H7 (cell line): ENCODE measurements at places on chromosomes 5 and 9. TPM values are rescaled to one million over a fixed set of nuclear protein-coding genes. Genes with fewer than 3 reads are reported as not detected.

Gene TSSK1B
- total RNA-seq = not detected in 2 replicates

Gene SPINK7
- total RNA-seq = not detected in 2 replicates

Gene HRH2
- 5.5 and 5.8 TPM in 2 replicates for total RNA-seq

Gene CCL27
- 0.10 and 0.41 TPM in 2 replicates for total RNA-seq

Gene SPATA31A3
- total RNA-seq = 0.22 TPM in 1 of 2 replicates, not detected in the other

Gene SSNA1
- total RNA-seq = 109 and 143 TPM in 2 replicates

Gene SH3RF2
- 0.89 and 1.7 TPM in 2 replicates for total RNA-seq

Gene BOD1
- 140 and 168 TPM in 2 replicates for total RNA-seq

Gene CARD6
- total RNA-seq = 0.22 and 0.35 TPM in 2 replicates

Gene IL9
- total RNA-seq = not detected in 2 replicates

DNA sequence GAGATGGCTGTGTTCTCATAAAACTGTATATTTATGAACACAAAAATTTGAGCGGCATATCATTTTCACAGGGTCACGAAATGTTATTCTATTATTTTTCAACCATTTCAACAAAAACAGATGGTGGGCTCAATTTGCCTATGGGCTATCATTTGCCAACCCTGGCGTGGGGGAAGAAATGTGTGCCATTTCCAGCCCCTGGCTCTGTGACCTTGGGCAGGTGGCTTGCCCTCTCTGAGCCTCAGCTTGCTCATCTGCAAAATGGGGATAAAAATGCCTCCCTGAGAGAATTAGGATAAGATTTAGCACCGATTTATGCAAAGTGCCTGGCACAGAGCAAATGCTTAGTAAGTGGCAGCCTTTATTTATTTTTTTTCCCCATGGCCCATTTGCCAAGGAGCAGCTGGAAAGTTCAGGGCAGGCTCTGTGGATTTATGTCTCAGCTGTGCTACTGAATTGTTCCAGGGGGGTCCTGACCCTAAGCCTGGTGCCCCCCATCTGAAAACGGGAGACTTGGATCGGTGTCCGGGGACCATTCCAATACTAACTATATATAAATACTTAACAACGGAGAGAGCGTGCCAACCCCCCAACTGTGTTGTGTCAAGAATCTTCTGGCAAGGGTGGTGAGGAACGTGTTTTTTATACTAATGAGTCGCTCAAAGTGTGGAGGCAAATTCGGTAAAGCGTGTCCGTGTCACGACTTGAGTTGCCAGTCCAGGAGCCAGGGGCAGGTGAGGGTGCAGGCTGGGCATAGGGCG, 34.5 kb downstream of the HRH2 start:
- DNase-seq = no peak

DNA sequence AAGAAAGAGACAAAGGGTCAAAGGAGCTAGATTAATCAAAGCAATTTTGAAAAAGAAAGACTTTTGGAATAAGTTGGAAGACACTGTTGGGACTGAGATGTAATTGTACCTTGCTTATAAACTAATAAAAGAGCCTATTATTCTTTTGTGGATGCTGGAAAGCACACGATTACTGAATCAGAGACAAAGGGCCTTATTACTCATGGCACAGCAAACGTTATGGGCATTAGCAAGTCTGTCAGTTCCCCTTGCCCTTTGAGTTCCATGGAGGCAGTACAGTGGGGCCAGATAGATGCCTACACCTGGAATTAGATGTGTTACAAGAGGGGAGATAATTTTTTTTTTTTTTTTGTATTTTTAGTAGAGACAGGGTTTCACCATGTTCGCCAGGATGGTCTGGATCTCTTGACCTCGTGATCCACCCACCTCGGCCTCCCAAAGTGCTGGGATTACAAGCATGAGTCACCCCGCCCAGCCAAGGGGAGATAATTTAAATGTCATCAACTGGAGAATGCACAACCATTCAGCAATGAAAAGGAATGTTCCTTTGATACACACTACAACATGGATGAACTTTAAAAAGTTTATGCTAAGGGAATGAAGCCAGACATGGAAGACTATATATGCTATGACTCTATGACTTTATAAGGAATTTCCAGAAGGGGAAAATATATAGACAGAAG, 128.9 kb downstream of the STARD4 start:
- DNase-seq = no peak

GRCh38 chr9:114827641-114828302, 21.9 kb upstream of the TNFSF15 start:
- DNase-seq = no peak

GRCh38 chr5:167305591-167306213, 985.7 kb upstream of the WWC1 start:
- DNase-seq = peak; percentile 18

DNA sequence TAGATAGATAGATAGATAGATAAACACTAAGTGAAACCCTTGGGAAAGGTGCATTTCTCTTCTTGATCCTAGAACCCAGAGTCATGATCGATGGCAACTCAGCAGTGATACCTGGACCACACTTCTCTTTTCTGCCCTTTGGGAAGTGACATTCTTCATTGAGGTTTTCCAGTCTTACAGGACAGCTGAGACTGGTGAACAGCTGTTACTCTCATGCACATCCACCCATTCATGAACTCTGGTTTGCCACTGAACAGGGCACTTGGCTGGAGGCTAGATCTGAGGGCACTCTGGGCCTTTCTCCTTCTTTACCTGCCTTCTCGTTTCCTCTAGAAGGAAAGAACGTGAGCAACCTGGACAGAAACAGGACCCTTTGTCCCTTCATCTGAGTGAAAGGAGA, 164.5 kb downstream of the DRD1 start:
- no peak for DNase-seq

GRCh38 chr9:73020877-73021276, 68.0 kb upstream of the ALDH1A1 start:
- DNase-seq = no peak

- peak; percentile 93 for DNase-seq
These were observed 39.5 kb upstream of the PSD2 start for GRCh38 chr5:139755892-139756671.

DNA sequence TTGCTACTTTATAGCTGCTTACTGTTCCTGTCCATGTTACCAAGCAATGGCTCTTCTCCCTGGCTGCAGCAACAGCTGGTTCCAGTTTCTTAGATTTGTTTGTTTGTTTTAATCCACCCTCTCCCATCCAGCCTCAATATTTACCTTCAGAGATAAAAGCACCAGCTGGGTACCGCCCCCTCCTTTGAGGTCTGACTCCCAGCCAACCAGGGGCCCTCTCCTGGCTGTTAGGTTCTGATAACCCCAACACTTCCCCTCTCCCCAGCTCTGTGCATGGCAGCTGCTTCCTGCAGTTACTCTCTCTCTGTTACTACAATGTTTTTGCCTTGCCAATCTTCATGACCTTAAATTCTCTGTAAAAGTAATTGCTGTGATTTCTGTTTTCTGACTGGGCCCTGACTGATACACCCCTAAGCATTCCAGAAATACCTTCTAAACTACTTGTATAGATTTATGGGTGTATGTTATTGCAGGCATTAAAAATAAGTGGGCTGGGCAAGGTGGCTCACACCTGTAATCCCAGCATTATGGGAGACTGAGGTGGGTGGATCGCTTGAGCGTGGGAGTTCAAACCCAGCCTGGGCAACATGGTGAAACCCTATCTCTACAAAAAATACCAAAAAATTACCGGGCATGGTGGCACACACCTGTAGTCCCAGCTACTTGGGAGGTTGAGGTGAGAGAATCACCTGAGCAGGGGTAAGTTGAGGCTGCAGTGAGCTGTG, 2.6 kb upstream of the GCNT1 start:
- peak; percentile 77 for DNase-seq

DNA sequence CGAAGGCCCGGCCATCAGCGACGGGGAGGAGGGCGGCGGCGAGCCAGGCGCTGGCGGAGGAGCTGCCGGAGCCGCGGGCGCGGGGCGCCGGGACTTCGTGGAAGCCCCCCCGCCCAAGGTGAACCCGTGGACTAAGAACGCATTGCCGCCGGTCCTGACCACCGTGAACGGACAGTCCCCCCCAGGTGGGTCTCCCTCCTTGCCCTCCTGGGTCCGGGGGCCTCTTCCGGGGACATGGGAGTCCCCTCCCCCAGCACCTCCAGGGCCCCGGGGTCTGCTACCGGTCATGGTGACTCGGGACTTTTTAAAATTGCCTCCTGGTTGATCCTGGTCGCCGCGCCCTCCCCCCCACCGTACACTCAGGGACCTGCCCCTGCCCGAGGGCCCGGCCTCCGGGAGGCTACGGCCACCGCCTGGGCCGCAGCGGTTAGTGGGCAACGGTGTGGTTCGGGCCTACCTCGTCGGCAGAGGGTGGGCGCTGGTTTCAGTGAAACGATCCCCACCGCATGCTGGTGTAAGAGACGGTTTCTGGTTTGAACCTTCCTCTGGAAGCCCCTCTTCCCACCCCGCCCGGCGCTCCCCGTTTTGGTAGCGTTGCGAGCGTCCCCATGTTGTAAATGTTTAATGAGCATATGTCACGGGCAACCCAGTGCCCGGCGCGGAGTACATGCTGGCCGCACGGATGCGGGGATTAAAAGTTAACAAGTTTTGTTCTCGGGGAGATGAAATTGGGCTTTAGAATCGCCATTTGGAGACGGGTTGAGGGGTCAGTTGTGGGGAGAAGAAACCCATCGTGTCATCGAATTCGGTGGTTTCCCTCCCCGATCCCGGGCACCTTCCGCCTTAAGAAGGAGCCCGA, 1.1 kb downstream of the LARP1 start:
- DNase-seq = peak; percentile 71

- DNase-seq = peak; percentile 56
These were observed 51.2 kb downstream of the RALGPS1 start for GRCh38 chr9:126965541-126966428.

DNA sequence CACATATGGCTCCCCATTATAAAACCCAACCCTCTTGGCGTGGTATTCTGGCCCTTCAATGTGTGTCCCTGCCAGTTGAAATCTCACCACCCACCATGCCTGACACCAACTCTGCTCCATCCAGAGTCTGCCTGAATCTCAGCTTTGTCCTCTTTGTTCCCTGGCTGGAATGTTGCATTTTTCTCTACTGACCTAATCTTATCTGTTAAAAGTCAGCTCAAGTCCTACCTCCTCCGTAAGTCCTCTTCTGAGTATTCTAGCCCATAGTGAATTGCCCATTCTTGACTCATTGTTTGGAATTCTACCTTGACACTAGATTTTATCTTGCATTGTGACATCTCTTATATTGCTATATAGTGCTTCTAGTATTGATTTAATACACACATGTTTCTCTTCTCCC, 207.1 kb upstream of the VLDLR start:
- DNase-seq = no peak

GRCh38 chr5:108543486-108543885, 161.6 kb upstream of the FBXL17 start:
- DNase-seq = no peak

DNA sequence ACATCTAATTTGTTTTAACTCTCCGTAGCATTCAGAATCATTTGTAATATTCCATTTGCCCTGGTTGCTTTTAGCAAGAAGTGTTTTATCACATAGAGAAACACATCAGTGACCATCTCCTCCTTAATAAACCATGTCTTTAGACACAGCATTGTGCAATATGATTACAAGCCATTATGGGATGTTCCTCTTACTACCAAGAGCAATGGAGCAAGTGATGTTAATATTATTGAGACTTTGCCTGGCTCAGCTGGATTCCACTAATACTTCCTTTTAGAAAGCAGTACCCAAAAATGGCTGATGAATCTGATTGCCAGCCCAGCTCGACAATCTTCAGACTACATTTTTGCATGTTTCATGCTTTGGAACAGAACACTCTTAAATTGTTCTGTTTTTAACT, 364.2 kb downstream of the OSTF1 start:
- no peak for DNase-seq

GRCh38 chr5:180865981-180866695, 5.1 kb upstream of the ZFP62 start:
- no peak for DNase-seq

- no peak for DNase-seq
These were observed 19.6 kb downstream of the UGCG start for GRCh38 chr9:111916234-111916645.
